ENCODE measurements at places on chromosomes 7 and 10.
A peak's percentile ranks its signal among the peaks of the same experiment; 100 is the strongest.

- no peak for DNase-seq
Measured at GRCh38 chr10:22454634-22455033, 109.3 kb downstream of the SPAG6 start.

DNA sequence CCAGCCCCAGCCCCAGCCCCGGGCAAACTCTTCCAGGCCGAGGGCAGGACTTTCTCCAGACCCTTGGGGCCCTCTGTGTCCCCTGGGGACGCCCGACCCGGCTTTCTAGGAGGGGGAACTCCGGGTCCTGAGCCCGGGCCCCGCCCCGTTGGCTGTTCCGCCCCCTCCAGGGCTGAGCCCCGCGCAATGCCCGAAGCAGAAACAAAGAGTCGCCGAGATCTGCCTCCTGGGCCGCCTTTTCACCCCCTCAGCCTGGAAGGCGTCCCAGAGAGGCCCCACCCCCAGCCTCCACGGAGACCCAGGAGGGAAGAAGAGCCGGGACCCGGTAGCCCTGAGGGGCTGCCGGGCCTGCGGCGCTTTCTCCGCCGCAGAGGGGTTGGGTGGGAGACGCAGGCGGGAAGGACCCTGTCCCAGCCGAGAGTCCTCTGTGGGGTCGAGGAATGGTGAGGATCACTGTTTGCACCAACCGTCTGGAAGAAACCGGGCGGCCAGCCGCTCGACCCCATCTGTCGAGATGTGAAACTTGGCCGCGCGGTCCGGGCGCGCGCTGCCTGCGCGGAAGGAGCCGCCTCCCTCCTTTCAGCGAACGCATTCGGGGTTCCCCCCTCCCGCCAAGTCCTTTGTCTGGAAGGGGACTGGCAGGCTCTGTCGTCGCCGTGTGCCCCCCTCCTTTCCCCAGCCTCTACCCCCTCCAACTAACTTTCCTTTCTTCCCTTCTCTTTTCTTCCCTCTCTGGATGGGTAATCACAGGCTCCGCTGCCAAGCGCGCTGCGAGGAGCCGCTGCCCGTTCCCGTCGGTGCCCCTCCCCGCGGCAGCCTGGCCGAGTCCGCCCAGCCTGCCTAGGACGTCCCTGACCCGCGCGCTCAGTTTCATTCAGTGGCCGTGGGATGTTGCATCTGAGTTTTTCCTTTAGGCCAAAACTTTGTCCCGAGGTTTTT is 10.2 kb downstream of the EN2 start:
- DNase-seq, result no peak

- no peak for DNase-seq
Measured at GRCh38 chr7:18378989-18379605, 116.5 kb upstream of the HDAC9 start.

- DNase-seq, result no peak
Measured at GRCh38 chr7:19143881-19144574, 1.2 kb downstream of the FERD3L start.

DNA sequence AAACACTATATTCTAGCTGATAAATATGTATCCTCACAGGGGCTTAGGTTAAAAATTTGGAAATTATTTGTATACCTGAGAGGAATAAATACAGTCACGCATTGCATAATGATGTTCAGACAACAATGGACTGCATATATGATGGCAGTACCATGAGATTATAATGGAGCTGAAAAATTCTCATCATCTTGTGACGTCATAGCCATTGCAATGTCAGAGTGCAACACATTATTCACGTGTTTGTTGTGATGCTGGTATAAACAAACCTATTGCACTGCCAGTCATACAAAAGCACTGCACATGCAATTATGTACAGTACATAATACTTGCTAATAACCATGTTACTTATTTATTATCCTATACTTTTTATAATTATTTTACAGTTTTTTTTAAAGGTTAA is 31.4 kb downstream of the STEAP1B start:
- no peak for DNase-seq

GRCh38 chr7:2621061-2621828 is 10.5 kb upstream of the TTYH3 start:
- no peak for DNase-seq

DNA sequence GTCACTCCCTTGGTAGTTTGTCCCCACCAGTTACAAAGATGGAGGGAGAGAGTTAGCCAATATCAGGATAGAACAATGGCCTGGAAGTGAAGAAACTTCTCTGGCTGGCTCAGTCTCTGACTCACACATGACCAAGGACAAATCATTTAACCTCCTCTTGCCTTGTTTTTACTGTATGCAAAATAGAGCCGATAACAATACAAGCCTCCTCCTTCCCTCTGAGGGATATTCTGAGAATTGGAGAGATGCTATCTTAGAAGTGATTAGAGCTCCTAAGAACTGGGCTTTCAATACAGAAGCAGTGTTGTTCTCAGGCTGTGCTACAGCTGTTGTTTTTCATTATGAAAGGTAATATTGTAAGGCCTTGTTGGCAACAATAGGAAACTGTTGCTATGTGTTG is 87.7 kb upstream of the EGR2 start:
- DNase-seq, result no peak

- peak; percentile 30 for DNase-seq
Measured at GRCh38 chr10:52215745-52216361, 98.2 kb upstream of the DKK1 start.

DNA sequence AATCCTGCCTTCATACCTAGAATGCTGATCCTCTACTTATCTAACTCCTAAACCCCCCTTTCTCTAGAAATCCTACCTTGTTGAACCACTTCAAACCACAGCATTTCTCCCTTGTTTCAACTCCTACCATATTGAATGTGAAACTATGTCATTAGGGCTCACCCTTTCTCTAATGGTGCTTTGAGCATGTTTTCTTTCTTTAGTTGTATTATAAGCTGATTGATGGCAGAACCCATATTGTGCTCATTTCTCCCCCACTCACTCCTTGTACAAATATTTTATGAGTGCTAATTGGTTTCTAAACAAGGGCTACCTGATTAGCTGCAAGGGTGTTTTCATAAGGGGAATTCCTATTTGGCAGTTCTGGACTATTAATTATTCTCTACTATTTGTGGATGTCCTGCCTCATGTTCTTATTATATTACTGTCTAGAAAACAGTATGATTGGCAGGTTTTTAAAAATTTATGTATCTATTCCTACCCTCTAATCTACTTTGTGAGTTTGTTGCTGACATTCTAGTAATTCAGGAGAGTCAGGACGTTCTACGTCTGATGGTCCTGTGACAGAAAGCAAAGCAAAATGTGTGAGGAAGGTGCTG is 765.8 kb downstream of the KCNMA1 start:
- no peak for DNase-seq

GRCh38 chr7:150594805-150595204 is 27.6 kb downstream of the GIMAP4 start:
- DNase-seq, result no peak

- no peak for DNase-seq
Measured at GRCh38 chr7:22425361-22425760, 68.4 kb upstream of the RAPGEF5 start.

DNA sequence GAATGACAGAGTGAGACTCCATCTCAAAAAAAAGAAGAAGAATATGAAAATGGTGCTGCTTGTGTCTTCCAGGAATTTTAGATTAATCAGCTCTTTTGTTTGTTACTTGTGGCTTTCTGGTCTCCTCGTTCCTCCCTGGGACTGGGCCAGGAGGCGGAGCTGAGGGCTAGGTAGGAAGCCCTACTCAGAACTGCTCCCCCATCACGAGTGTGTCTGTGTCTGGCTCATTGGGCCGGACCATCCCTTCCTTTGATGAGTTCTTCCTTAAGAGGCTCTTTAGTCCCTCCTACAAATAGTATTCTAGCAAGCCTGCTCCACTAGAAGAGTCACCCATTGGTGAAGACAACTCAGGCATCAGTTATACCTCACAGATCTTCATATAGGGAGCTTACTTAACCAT is 56.8 kb upstream of the YAE1 start:
- DNase-seq, result no peak

DNA sequence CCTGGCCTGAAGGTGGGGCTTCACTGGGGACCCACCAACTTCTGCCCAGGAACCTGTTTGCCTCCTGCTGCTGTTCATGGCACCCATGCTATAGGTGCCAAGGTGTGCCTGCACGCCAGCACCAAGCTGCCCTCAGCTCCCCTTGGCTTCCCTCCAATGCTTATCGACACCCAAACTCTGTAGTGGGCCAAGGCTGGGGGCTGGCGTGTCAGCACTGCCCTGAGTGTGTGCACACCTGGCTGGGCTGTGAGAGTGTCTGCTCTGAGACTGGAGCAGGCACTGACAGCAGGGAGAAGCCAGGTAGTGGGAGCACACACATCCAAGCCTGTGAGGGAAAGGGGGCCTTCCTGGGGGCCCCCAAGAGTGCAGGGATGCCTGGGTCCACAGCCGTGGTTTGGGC is 43.1 kb upstream of the TUBB8 start:
- no peak for DNase-seq

- no peak for DNase-seq
Measured at GRCh38 chr7:35823440-35823839, 22.6 kb downstream of the SEPTIN7 start.

GRCh38 chr7:52862321-52862720 is 173.1 kb upstream of the POM121L12 start:
- no peak for DNase-seq

DNA sequence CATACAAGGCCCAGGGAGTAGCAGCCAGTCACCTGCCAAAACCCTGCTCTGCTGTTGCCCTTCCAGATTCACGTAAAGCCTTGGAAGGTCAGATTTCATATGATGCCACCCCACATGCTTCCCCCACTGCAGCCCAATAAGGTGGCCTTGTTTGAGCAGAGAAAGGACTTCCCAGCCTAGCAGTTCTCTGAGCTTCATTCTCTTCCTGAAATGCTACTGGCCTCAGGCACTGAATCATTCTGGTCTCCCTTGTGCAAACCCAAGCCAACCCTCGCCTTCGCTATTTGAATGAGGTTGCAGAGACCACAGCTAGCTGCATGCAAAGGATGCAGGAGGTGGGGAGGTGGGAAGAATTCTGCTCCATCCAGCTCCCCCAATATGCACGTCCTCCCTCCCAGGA is 60.3 kb upstream of the PLXNA4 start:
- no peak for DNase-seq

GRCh38 chr10:87596351-87596750 is 63.3 kb upstream of the PAPSS2 start:
- no peak for DNase-seq

DNA sequence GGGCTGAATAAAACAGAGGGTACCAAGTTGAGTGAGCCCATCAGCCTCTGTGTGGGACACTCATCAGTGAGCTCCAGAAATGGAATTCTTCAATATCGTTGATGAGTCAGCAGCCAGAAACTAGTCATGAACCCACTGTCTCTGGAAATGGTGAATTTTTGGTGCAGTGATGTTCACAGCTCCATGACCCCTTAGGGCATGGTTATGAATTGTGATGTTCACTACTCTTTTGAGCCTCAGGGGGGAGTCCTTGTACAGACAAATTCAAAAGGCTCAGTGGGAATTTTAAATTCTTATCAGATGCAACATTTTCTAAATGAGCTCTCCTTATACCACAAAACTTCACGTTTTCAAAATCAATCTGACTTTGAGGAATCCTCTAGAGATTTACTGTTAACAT is 335.7 kb downstream of the PHTF2 start:
- DNase-seq, result no peak

DNA sequence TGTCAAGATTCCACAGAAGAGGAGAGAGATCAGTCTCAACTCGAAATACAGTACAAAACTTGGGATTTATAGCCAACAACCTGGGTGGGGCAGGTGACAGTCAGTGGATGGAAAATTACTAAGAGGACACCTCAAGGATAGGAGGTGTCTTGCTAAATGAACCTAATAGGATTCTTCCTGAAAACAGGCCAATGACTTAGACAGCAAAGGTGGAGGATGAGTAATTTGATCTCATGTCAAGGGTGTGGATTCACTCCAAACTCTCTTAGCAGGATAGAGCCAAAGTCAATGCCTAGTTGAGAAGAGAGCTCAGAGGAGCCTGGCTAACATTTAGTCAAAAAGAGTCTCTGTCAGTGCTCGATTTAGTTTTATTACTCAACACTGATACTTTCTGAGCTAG is 106.7 kb upstream of the INSYN2A start:
- no peak for DNase-seq

DNA sequence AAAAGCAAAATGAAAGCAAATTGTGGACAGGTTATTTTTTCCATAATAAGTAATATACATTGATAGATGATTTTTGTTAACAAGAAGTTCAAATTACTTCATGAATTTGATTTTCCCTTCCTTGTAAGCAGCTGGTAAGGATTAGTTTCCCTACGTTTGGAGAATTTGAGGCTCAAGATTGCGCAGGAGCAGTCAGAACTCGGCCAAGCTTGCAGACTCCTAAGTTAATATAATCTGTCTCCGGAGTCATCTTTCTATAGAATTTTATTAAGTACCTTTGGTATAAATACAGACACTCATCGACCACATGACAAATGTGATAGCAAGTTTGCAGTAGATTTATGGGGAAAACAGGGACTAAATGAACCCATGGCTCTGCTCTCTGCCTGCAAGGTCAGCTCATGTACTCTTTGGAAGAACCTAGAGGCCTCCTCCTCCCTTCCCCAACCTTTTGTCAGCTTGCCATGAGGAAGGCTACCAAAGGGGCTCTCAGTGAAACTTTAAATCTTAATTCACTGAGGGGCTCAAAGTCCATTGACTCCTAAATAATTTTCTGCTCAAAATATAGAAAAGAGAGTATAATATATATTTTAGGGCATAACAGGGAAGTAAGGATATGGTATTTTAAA is 89.2 kb upstream of the CTTNBP2 start:
- DNase-seq, result no peak

- DNase-seq, result no peak
Measured at GRCh38 chr7:70712942-70713341, 419.0 kb upstream of the GALNT17 start.

DNA sequence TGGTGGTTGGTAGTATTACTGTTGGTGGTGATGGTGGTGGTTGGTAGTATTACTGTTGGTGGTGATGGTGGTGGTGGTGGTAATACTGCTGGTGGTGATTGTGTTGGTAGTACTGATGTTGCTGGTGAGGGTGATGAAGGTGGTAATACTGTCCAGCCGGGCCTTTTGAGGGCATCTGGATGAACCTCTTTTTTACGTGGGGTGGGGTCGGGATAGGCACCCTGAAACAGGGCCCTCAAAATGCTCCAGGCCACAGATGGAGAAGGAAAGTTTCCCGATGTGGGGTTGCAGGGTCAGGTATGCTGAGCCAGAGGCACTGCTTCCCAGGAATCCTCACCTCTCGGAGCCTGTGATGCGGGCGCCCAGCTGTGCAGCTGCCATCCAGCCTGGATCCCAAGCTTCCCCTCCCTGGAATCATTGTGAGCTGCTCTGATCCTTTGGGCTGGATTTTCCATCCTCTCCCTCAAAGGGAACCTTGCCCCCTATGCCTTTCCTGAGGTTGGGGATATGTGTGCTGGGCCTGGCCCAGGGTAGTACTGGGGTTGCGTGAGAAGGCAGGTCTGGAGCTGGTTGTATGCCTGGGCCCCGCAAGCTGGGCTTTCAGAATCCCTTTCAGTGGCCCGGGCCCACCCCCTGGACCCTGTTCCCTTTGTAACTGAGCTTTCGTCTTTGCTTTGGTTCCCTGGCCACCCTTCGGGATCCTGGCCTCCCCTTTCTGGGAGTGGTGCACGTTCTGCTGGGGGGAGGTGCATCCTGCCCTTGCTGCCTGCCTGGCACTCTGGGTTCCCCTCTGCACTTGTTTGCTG is 43.3 kb downstream of the DOCK1 start:
- DNase-seq, result no peak
